ENCODE measurements at places on chromosomes 5 and 9.

DNA sequence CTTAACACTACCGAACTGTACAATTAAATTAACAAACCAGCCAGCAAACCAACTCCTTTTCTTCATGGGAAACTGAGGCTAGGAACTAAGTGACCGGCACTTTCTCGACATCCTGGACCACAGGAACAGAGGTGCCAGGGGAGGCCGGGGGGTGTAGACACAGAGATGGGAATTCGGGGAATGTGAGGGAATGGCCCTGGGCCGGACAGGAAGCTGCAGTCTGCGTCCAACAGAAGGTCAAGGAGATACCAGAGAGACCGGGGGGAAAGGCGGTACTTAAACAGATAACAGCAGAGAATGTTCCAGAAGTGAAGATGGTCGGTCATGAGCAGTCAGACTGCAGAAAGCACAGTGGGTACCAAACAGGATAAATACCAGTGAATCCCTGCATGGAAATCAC, 40.3 kb downstream of the DBH start:
- no peak for DNase-seq

DNA sequence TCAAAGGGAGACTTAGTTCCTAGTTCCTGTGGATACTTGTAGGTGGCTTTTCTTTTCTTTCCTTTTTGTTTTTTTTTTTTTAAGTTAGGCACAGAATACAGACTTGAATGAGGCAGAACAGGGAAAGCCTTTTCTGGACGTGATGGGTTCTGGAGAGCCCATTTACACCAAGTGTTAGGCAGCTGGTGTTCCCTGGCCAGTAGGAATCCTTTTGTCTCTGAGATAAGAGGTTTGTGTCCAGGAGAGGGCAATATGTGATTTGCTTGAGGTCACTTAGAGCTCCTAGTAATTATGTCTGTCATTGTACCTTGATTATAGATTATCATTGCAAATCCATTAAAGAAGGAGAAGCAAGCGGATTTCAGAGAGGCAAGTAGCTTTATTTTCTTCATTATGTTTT, 9.1 kb downstream of the MEGF10 start:
- no peak for DNase-seq

GRCh38 chr5:82720213-82721086, 356.7 kb downstream of the TMEM167A start:
- DNase-seq = no peak

- no peak for DNase-seq
These were observed 200.5 kb upstream of the EDIL3 start for GRCh38 chr5:84585218-84585617.

DNA sequence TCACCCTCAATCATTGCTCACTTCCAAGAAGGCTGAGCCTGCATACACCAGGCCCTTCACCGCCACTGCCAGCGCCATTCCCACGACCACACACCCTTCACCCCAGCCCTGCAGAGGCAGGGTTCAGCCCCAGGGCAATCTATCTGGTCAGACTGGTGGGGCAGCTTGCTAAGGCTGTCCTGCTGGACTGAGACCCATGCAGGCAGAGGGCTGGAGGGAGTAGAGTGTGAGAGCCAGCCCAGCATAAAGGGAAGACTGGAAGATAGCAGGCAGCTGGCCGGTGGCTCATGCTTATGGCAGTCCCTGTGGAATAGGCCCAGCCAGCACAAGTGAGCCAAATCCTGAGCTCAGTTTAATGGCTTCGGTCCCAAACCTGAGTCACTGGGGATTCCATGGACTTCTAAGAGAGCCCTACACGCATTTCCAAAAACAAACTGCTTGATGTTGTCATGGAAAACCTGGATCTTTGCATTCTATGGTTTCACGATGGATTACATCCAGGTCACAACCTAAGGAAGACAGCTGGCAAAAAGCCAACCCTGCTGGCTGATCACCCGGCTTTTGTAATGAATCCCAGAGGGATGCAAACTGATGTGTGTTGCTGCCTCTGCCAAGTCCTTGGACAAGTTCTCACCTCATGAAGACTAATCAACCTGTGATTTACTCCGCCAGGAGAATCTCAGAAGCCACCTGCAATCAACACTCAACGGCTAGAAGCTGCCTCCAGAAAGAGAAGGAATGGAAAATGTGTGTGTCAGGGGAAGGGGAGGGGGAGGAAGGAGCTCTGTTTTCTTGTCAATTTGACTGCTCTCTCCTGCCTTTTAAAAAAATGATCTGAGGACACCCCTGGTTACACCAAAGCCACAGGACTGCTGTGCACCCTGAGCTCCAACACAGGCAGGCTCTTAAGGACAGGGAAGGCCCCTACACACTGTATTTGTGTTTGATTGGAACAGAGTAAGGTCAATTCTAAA, 143.6 kb downstream of the LHFPL2 start:
- no peak for DNase-seq

DNA sequence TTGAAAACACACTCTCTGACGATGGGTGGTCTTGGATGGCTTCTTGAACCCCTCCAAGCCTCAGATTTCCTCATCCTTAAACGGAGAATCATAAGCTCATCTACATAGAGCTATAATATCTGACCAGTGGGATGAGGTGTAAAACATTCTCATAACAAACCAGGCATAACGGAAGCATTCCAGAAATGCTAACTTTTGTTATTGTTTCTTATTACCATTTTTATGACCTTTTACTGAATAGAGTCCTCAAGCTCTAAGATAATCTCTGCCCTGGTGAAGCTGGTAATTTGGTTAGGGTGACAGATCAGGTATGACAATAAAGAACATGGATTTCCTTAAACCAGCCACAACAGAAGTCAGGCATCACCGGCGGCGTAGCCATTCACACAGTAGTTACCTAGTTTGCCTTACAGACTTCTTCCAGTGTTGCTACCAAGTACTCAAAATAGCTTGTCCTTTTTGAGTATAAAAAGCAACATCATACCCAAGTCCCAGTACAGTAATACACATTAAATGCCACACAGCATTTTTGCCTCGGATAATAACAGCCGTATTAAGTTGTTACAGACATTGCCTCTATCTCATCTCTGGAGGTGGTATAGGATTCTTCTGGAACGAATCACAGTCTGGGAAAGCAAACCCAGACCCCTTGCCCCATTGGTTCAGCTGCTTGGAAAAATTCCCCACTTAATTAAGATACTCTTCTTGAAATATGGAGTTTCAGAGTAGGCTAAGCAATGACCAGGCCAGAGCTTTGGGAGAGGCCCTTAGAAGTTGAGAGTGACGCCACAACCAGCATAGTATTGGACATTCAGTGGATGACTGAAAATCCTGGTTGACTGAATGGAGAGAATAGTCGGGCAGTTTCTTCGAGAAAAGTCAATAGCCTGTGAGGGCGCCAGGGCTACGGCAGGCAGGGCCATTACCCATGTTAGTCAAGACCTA, 252.5 kb downstream of the SLIT3 start:
- no peak for DNase-seq

DNA sequence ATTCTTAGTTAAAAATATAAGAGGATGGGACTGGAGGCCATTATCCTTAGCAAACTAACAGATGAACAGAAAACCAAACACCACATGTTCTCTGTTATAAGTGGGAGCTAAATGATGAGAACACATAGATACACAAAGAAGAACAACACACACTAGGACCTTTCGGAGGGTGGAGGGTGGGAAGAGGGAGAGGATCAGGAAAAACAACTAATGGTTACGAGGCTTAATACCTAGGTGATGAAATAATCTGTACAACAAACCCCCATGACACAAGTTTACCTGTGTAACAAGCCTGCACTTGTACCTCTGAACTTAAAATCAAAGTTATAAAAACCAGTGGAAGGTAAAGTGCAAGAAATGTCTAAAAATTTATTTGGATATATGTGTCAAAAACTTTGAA, 1047.4 kb upstream of the C9orf72 start:
- no peak for DNase-seq

DNA sequence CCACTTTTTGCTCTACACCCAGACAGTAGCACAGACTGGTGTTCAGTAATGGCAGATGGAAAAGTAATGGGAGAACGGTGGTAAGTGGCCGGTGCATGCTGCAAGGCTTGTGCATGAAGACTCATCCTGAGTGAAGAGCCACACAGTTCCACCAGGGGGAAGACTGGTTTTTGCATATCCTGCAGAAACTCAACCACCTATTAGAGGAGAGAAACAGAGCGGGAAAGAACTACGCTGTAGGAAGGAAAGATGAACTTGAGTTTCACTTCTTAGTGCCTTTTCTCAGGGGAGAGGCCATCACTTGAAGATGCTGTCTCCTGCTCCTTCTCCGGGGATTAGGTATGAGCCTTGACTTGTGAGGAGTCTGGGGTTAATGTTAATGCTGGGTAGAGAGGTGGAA, 9.4 kb upstream of the PRSS3 start:
- DNase-seq = no peak

DNA sequence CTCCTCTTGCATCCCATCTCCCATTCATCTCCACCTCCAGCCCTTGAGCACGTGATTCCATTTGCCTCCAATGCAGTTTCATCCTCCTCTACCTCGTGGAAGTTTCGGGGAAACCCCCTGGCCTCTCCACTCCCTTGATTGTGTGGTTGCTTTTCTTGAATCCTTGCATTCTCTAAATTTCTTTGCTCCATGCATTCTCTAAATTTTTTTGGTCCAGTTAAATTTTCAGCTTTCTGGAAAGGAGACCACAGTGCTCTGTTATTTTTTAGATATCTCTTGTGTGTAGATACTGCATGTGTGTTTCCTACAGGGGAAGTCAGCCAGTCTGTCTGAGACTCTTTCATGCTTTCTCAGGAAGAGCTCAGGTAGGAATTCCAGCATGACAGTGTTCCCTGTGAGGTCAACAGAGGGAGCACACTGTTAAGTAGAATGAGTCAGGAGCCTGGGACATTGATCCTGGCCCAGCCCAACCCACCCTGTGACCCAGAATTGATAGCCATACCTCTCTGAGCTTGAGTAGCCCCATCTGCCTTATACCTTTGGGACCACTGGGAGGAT, 52.8 kb downstream of the AMBP start:
- DNase-seq = no peak

DNA sequence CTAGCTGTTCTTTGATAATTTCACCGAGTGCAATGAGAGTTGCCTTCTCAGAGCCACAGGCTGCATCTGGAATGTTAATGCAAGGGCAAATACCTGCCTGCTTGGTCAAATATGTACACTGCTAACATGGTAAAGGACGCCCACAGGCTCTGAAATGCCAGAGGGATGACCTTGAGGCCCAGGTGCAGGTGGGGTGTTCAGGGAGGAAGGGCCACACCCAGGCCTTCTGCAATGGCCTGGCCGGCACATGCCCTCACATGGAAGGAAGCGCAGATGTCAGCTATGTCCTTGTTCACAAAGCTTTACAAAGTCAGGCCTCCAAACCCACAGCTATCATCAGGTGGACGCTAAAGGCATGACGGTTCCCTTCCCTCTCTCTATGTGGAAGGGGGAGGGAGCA, 48.6 kb downstream of the HRH2 start:
- no peak for DNase-seq

- no peak for DNase-seq
These were observed 66.4 kb upstream of the POU5F2 start for GRCh38 chr5:93807846-93808245.

DNA sequence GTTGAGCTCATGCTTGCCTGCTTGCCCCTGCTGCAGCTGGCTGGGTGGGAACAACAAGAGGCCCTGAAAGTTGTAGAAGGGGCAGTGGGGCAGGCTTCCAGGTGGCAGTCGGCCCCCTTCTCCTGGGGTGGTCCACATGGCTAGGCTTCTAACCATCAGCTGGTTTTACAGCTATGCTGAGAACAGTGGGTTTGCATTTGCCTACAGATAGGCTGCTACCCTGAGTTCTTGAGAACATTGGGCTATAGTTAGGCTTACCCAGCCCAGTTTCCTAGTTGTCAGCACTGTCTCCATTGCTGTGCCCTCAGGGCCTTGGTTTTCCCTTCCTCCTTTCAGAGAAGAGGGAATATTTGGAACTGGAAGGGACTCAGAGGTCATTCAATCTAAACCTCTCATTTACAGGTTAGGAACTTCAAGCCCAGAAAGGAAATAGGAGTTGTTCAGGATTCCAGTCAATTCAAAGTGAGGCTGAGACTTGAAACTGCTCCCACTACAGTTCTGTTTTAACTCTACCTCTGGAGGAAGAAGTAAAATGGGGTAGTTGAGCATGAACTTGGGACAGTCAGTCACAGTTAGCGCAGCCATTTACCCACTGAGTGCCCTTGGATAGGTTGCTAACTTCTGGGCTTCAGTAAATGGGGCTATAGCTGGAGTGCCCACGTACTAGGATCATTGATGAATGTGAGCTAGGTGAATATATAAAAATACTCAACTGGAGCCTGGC, 11.5 kb downstream of the LARP1 start:
- no peak for DNase-seq

- DNase-seq = no peak
These were observed 34.8 kb upstream of the SMARCA2 start for GRCh38 chr9:1980387-1980786.

- no peak for DNase-seq
These were observed 115.2 kb upstream of the CDH12 start for GRCh38 chr5:22968386-22968785.

GRCh38 chr5:132234684-132235062, 7.0 kb upstream of the P4HA2 start:
- no peak for DNase-seq

DNA sequence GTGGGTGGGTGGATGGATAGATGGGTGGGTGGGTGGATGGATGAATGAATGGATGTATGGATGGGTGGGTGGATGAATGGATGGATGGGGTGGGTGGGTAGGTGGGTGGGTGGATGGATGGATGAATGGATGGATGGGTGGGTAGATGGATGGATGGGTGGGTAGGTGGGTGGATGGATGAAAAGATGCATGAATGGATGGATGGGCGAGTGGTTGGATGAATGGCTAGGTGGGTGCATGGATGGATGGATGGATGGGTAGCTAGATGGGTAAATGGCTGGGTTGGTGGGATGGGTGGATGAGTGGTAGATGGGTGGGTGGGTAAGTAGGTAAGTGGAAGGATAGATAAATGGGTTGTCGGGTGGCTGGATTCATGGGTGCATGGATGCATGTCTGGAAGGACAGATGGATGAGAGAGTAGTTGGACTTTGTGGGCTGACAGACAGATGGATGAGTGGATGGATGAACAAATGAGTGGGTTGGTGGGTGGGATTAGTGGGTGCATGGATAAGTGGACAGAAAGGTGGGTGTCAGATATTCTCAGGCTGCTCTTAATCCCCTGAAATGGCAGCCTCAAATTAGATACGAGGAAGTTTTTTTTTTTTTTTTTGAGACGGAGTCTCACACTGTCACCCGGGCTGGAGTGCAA, 100.8 kb upstream of the SARDH start:
- DNase-seq = no peak

GRCh38 chr5:124452412-124452811, 294.0 kb downstream of the ZNF608 start:
- DNase-seq = no peak
